ENCODE measurements at places on chromosomes 11 and 22. TPM values are rescaled to one million over a fixed set of nuclear protein-coding genes. Genes with fewer than 3 reads are reported as not detected.

Gene CREB3L1
- 0.33 TPM for total RNA-seq

Gene CDC45
- 43.0 TPM for total RNA-seq

Gene FOLR2
- not detected for total RNA-seq

Gene RASGRP2
- not detected for total RNA-seq

Gene SF3B2
- total RNA-seq: 130 TPM

Measured in mammary microvascular endothelial cell (primary cell).